ENCODE measurements at places on chromosomes 5 and 9.
A peak's percentile ranks its signal among the peaks of the same experiment; 100 is the strongest.

GRCh38 chr9:87751868-87752267 lies 25.9 kb downstream of the CTSL start:
- no peak for DNase-seq

GRCh38 chr9:135516132-135516860 lies 4.9 kb upstream of the LCN1 start:
- no peak for DNase-seq

DNA sequence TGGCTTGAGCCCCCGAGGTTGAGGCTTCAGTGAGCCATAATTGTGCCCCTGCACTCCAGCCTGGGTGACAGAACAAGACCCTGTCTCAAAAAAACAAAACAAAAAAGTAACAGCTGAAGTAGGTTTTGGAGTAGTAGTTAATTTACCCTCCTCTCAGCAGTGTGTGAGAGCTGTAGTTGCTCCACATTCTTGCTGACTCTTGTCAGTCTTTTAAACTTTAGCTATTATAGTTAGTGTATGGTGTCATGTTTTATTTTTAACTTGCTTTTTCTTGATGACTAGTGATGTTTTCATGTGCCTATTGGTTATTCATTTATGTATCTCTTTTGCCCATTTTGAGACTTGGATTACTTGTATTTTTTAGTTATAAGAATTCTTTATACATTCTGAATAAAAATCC lies 52.9 kb upstream of the DHFR start:
- DNase-seq, result no peak

GRCh38 chr9:81132318-81132717 lies 557.0 kb downstream of the TLE1 start:
- DNase-seq, result no peak

- no peak for DNase-seq
Measured at GRCh38 chr5:95973793-95974325, 12.2 kb upstream of the ELL2 start.

GRCh38 chr9:13145340-13145739 lies 134.2 kb downstream of the MPDZ start:
- DNase-seq, result no peak

GRCh38 chr9:79801459-79801858 lies 229.7 kb downstream of the TLE4 start:
- DNase-seq, result no peak

- DNase-seq, result no peak
Measured at GRCh38 chr9:21965401-21965951, 28.7 kb downstream of the CDKN2A start.

GRCh38 chr5:122201365-122201764 lies 72.0 kb downstream of the ZNF474 start:
- no peak for DNase-seq

DNA sequence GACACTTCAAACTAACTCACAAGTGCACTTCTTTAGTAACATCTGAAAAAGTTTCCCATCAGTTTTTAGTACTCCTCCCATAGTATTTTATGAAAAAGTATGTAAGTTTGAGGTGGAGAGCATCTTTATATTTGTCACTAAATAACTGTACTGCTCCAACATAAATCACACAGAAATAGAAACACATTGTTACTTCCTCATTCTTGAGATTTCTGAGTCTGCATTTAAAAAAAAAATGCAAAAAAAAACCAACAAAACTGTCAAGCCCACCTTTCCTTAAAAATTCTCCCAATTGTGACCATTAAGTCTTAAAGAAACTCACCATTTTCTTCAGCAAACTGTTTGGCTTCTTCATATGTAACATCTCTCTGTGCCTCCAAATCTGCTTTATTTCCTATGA lies 18.7 kb downstream of the RAB14 start:
- DNase-seq, result no peak

DNA sequence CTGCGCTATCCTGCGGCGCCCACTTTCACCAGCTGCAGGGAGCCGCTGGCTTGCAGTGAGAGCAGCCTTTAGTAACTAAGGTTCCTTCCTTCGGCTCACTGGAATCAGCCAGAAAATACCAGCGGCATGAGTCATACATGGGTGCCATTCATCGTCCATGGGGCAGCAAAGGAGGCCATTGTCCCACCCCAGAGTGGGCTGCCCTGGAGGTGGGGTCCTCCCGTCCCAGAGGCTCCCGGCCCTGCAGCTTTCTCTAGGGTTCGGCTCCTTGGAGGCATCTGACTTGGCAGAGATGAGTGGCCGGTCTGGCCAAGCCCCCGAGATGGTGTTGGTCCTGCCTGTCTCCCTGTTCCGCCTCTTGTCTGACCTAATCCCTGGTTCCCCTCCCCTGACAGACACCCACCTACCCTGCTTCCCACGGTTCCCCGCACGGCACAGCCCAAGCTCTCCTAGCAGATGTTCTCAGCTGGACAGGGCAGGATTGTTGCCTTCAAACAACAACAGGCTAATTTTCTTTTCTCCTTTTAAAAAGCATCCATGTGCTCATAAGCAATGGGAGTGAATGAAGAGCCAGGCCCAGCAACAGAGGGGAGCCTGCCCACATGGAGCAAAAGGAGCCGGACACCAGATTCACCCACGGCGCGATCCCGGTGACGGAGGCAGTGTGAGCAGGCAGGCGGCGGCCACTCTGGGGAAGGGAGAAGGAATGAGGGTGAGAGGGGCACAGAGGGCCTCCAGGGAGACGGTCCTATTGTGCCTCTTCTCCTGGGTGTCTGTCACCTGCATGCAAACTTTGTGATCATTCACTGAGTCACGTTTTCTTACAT lies 97.0 kb upstream of the COL5A1 start:
- no peak for DNase-seq

GRCh38 chr9:70197216-70198044 lies 61.3 kb upstream of the SMC5 start:
- DNase-seq, result no peak

DNA sequence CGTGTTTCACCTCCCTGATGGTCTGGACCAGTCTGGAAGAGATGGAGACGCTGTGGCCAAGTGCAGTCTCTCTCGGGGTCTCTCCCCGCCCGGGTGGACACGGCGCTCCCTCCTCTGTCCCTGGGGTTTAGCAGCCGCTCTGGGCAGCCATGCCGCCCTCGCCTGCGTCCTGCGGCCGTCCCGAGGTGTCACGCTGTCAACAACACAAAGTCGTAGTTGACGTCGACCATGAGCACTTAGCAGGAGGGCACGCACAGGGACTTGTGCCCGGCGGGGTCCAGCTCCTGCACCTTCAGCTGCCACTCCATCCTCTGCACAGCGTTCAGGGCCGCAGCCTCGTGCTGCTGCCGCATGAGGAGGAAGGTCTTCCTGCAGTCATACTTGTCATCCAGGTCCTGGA lies 368.9 kb downstream of the CDH9 start:
- DNase-seq, result no peak

- DNase-seq, result no peak
Measured at GRCh38 chr9:113955076-113955752, 79.1 kb downstream of the ZNF618 start.

DNA sequence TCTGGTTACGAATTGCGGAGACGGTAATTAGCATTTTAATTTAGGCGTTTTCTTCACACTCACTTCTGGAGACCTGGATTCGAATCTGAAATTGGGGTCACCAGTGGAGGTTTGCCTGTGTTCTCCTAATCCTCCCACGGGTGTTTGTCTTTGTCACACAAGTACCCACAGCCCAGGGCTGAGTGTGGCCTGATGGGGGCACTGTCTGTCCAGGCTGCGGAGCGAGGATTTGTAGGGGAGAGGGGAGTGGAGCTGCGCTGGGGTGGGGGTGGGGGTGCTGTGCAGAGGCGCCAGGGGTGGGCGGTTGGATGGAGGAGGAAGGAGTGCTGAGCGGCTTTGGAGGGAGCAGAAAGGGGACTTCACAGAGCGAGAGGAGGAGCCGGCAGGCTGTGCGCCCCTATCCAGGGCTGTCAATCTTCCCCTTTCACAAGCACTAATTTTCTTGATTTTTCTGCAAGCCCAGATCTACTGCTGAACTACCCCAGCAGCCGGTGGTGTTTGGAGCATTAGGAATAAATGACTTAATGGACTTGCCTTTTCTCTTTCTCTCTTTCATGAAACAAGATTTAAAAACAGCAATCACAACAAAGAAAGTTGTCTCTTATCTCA lies 53.1 kb downstream of the TSPAN17 start:
- DNase-seq, result peak; percentile 22

- DNase-seq, result peak; percentile 3
Measured at GRCh38 chr5:143582869-143583268, 179.4 kb upstream of the NR3C1 start.

DNA sequence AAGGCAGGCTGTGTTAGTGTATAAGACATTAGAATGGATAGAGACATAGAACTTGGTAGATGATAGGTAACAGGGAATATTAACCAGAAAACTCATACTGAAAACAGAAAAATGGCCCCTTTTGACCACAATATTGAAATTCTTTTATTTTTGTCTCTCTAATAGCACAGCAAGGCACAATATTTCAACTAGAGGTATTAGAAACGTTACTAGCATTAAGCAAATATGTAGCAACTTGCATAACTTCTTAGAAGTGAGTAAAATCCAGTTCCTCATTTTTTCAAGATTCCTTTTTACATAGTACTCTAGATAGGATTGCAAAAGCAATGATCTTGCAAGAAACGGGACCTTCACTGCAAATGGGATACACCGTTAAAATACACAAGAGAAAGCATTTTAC lies 102.7 kb upstream of the VCAN start:
- DNase-seq, result no peak

GRCh38 chr5:11072568-11072967 lies 311.5 kb upstream of the DAP start:
- no peak for DNase-seq

DNA sequence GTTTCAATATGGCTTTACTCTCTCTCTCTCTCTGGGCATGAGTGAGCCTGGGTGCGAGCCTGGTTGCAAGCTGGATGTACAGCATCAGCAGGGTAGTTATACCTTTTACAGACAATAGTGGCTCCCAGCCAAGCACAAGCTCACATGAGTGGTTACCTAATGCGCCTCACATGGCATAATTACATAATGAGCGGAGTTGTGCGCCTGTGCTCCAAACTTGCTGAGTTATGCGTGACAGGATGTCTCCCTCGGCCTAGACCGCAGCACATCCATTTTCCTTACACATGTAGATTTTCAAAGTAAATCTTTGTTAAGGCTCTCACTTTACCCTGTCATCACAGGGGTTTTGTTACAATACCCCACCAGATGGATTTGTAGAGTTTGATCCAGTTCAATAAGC lies 233.5 kb upstream of the WWC1 start:
- DNase-seq, result no peak

- DNase-seq, result no peak
Measured at GRCh38 chr5:181070523-181070922, 30.5 kb downstream of the BTNL9 start.

GRCh38 chr5:32581010-32581785 lies 4.2 kb upstream of the SUB1 start:
- DNase-seq, result no peak
